Vagina (tissue), 2 donors: ENCODE measurements at places on chromosomes 1 and 21.

DNA sequence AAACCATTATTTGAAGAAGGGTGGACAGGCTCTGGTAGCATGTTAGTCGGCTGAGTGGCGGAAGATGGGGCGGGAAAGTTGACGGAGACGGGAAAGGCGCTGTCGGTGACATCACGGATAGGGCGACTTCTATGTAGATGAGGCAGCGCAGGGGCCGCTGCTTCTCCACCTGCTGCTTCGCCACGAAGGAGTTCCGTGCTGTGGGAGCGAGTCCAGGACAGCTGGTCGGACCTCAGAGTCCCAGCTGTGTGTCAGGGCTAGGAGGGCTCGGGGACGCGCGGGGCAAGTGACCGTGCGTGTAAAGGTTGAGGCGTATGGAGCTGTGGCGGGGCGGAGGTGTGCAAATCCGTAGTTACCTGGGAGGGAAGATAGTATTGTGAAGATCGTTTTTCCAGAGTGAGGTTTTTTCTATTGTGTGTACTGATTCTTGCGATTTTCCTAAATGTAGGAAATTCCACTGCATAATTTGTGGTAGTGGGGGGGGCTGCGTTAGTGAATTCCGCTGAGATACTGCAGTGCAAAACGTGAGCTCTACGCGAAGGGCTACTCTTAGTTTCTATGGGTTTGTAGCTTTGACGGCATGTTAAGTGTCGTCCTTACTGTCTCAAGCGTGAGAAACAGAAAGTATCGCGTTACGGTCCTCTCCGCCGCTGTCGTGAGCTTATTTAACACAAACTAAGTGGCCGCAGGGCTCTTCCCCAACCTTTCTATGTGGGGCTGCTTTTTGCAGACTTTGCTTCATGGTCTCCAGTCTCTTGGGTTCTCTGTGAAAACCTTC, 111.2 kb upstream of the NBPF11 start:
- no peak for DNase-seq

- no peak for DNase-seq
These were observed at the start of gene SYT6 for GRCh38 chr1:114153261-114154145. TSS of gene SYT6 (minus strand) at chr1:114153869. CDS start at chr1:114153772, 97 bp downstream.

GRCh38 chr21:40813918-40814317, 33.0 kb downstream of the DSCAM start:
- DNase-seq: no peak

- no peak for DNase-seq
These were observed 9.7 kb downstream of the SKI start for GRCh38 chr1:2237773-2238172.

- no peak for DNase-seq
These were observed 12.5 kb downstream of the C1orf21 start for GRCh38 chr1:184399192-184399847.

GRCh38 chr1:66521721-66522365, 12.1 kb upstream of the SGIP1 start:
- no peak for DNase-seq

GRCh38 chr1:203680765-203681164, 54.1 kb downstream of the ATP2B4 start:
- DNase-seq: no peak

- no peak for DNase-seq
These were observed 187.7 kb downstream of the TNFSF18 start for GRCh38 chr1:172863031-172863430.
